ENCODE measurements at places on chromosomes 7 and 10.

GRCh38 chr7:36203071-36203790 is 50.2 kb downstream of the EEPD1 start:
- no peak for DNase-seq

DNA sequence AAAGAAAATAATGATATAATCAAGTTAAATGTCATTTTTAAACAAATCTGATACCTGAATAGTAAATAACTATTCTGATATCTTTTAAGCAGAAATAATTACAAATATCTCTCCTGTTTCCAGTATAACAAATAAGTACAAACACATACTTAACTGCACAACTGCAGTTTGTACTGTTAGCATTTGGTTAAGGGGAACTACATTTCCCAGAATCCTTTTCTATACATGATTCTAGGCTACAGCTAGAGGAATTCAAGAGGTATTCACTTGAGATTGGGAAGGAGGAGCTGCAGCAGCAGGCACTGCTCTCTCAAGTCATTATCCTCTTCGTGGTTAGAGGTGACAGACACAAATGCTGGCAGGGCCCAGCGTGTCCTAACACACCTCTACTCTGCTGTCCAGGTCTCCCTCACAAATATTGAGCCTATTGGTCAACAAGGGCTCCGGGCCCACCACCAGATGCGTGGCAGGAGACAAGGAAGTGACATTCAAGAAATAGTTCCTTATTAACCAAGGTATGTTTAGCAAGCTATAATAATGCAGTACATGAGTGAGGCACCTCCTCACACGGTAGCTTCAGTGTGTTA is 255.1 kb upstream of the MKLN1 start:
- no peak for DNase-seq

DNA sequence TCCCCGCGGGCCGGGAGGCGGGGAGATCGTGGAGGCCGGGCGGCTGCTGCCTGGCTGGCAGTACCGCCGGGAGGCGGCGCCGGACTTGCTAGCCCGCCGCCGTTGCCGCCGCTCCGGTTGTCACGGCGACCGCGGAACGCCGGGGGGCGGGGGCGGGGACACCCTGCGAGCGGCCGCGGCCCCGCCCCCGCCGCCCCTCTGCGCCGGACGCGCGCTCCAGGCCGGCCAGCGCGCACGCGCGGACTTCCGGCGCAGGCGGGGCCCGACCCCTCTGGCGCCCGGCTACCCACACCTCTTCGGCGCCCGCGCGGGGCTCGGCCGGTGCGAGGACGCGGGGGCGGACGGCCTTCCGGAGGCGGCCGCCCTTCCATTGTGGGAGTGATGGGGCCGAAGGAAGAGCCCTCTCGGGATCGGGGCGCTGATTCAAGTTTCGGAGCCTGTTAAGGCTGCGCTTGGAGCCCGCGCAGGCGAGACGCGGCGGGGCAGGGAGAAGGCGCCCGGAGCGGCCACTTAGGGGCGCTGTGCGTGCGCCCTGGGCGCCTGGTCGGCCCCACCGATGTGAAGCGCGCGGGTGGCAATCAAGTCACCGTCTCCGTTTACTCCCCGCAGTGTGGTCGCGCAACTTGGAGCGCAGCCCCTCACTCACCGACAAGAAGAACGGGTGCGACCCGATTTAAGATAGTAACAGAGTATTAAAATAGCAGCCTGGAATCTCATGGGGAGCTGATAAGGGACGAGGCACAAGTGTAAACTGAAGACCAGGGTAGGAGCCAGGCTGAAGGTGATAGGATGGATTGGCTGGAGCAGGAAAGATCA is 449 bp upstream of the DPY19L1 start:
- peak; percentile 81 for DNase-seq

DNA sequence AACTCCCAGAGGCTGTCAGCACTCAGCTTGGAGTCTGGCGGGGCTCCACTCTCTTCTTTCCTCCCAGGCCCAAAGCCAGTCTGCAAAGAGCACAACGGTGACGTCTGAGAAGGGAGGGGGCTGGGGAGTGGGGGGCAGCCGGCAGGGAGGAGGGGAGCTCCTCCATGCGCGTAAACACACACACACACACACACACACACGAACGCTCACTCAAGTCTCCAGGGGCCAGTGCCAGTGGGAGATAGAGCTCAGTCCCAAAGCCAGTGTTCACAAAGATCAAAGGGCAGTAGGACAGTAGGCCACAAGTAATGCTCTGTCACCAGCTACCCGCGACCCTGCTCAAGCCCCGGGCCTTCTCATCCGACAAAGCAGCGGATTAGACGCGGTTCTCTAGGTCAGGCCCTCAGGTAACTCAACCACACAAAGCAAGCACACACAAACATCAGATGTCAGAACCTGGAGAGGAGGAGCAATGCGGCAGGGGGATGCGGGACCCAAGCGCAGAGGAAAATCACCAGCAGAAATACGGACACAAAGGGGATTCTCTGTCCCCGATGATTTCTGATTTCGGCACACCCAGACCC is 19.9 kb downstream of the TCAF1 start:
- no peak for DNase-seq

DNA sequence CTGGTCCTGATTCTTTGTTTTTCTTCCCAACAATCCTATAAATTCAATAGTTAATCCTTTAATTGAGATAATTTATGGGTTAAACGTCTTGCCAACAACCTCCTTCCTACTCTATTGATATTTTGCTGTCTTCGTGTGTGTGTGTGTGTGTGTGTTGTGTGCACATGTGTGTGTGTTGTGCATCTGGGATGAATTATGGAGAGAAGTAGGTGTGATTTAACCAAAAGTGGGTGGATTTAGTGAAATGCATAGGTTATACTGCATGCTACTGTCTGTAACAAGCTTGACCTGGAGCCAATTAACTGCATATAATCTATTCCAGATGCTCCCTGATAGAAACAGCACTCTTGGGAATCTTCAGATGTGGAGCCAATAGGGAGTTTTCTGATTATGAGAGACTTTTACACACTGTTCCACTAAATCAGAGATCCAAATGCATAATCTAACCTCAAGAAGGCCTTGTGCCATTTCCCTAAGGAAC is 61.2 kb downstream of the SEMA3D start:
- no peak for DNase-seq

DNA sequence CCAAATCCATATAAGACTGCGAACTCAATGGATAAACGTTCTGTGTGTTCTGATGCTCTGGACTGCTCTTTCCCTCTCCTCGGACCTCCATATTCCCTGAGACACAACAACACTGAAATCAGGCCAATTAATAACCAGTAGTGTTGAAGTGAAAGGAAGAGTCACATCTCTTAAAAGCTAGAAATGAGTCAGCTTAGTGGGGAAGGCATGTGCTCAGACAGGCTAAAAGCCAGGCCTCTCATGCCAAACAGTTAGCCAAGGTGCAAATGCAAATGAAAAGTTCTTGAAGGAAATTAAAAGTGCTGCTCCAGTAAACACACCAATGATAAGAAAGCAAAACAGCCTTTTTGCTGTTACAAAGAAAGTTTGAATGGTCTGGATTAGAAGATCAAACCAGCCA is 29.3 kb downstream of the TNS3 start:
- DNase-seq: no peak

- DNase-seq: peak; percentile 42
Observed at GRCh38 chr7:107150375-107151073, 18.3 kb upstream of the HBP1 start.

- no peak for DNase-seq
Observed at GRCh38 chr10:34622945-34623344, 192.2 kb downstream of the PARD3 start.

- DNase-seq: peak; percentile 10
Observed at GRCh38 chr7:158353606-158354570, 233.7 kb downstream of the PTPRN2 start.

DNA sequence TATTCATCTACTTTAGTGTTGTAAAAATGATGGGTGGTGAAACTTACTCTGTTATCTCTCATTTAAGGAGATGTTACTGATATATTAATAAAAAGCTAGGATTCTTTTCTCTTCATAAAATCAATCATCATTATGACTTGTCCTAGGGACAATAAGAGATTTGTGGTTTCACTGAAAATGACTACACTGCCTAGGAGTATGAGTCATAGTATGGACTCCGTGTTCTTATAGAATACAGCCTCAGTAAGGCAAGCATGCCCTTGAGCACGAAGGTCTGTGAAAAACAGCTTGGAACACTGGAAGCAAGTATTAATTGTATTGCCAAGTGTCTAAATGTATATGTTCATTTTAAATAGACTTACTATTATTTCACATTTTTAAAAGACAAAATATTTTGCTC is 749.2 kb upstream of the PCDH15 start:
- DNase-seq: no peak

GRCh38 chr7:27593226-27593625 is 69.5 kb downstream of the HIBADH start:
- no peak for DNase-seq

DNA sequence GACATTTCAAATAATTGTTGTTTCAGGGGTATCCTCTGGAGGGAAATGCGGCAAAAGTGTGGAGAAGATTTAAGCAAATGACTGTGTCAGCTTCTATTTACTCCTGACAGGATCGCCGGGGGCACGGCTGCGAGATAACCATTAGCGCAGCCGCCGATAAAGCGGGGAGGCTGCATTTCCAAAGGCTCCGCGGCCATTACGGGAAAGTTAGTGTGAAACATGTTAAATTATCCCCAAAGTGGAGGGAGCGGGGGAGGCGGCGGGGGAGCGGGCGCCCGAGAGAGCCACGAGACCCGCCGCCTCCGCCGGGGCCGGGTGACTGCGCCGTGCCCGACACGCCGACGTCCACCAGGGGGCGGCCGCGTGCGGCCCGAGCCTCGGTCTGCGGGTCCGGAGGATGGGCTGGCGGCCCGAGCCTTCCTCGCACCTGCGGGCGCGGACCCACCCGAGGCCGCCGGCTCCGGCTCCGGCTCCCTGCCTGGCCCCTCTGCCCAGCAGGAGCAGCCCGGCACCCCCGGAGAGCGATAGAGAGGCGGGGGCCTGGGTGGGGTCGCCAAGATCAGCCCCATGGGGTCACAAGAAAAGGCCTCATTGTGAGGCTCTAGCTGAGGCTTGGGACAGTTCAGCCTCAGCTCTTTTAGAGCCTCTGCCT is 74.4 kb upstream of the PAX2 start:
- peak; percentile 49 for DNase-seq

- no peak for DNase-seq
Observed at GRCh38 chr10:14146025-14146424, 184.7 kb downstream of the FRMD4A start.

GRCh38 chr10:127887541-127888415 is 5.0 kb downstream of the CLRN3 start:
- no peak for DNase-seq

DNA sequence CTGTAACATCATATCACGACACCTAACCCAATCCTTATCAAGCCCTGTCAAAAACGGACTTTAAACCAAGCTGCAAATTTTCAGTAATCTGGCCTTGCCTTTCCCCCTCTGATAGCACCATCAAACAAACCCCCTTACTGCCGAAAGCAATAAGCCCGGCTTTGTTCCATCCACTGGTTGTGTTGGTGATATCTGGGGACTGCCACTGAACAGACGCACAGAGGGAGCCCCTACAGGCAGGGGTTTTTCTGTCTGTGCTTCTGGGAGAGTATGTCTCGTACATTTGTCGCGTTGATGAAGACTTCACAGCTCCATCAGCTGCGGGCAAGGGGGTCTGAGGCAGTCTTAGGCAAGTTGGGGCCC is 550 bp upstream of the PLAU start:
- no peak for DNase-seq

DNA sequence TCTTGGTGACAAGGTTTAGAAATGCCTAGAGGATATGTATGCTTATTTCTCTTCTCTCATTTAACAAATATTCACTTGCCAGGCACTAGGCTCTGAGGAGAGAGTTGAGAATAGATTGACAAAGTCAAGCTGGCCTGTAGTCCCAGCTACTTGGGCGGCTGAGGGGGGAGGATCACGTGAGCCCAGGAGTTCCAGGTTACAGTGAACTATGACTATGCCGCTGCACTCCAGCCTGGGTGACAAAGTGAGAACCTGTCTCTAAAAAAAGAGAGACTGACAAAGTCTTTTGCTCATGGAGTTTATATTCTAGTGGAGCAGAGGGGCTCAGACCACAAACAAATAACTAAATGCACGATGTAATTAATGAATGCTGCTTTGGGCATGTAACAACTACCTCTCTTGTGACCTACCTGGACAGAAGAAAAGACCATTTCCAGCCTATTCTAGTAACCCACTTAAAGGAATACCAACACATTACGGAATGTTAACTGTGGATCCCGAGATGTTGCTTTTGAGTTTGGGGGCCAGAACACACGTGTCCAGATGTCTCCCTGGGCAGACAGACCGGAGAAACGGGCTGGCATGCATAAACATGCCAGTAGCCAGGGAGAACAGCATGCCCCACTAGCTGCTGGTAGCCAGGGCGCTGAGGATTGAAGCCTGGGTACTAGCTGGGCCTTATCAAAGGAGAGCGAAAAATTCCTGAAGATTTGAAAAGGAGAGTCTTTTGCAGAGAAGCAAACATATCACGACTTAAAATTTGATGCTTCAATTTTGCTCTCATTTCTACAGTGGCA is 2.6 kb upstream of the BMPR1A start:
- no peak for DNase-seq

- no peak for DNase-seq
Observed at GRCh38 chr10:46028584-46029460, 1.6 kb downstream of the NCOA4 start.

- DNase-seq: no peak
Observed at GRCh38 chr7:2478800-2479199, 2.6 kb upstream of the GRIFIN start.

- DNase-seq: no peak
Observed at GRCh38 chr7:57305192-57305748, 144.7 kb upstream of the ZNF716 start.

DNA sequence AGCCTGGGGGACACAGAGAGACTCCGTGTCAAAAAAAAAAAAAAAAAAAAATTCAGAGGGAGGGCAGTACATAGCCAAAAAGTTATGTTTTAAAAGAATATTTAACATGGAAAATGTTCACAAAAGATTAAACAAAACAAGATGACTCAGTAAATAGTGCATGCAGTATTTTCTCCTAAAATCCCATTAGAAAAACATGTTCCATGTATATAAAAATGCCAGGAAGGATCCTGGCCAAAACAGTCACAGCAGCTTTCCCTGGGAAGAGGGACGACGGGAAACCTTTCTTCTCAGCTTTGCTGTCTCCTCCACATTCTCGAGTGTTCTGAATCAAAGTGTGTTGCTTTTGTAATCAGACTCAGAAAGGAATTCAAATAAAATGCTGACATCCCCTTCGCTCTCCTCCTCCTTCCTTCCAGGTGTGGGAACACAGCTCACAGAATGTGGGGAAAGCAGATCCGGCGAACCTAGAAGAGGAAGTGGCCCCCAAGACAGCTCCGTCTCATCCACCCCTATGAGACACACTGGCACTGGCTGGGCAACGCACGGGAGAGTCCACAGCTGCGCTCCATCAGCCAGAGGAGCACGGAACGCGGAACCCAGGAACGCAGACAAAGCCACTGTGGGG is 139.4 kb downstream of the MAD1L1 start:
- DNase-seq: no peak

DNA sequence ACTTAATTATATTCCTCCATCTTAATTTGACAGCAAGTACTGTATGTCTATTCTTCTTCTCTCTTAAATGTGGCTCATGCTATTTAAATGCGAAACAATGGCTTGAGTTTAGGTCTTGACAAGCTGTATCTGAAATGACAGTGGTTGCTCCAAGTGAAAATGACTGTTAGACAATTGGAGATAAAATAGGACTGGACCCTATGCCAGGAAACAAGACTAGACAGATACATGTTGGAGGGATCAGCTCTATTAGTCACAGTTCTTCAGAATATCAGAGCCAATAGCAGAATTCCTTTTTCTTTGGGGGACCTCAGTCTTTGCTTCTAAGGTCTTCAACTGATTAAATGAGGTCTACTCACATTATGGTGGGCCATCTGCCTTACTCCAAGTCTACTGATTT is 25.8 kb downstream of the KIAA1217 start:
- DNase-seq: no peak

- DNase-seq: no peak
Observed at GRCh38 chr10:124963866-124964720, 22.2 kb downstream of the ZRANB1 start.

- DNase-seq: no peak
Observed at GRCh38 chr10:48457949-48458661, 146.8 kb downstream of the ARHGAP22 start.

Measured in NK-92 treated with Interleukin-12 subunit alpha and Interleukin-12 subunit beta, amount 100 ng/mL, for 24 hours (cell line).